ENCODE measurements at places on chromosomes 11 and 22.

DNA sequence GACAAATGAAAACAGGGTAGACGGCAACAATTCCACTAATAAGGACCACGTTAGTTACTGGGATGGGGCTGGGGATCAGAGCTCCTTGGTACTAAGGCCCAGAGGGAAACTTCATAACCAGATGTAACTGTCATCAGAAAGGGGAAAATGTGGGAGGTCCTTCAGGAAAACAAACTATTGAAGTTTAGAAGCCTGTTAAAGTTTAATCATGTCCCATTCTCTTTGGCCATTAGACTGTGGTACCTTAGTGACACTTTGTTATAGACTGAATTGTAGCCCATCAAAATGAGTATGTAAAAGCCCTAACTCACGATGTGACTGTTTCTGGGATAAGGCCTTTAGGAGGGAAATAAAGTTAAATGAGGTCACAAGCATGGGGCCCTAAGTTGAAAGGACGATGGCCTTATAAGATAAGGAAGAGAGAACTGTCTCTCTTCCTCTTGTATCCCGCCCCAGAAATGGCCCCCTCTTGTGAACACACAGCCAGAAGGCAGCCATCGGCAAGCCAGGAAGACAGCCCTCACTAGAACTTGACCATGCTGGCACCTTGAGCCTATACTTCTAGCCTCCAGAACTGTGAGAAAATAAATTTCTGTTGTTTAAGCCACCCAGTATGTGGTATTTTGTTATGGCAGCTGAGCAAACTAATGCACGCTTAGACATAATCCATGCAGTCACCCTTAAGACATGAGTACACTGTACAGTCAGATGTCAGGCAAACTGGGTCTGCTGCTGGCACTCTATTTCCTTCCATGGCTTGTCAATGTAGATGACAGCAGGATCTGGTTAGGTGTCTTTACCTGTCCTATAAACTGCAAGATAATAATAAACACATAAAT lies 26.9 kb upstream of the USP47 start:
- DNase-seq: no peak

- no peak for DNase-seq
These were observed 72.1 kb upstream of the OR5AK2 start for GRCh38 chr11:56916587-56916986.

- no peak for DNase-seq
These were observed 204.0 kb downstream of the TBC1D22A start for GRCh38 chr22:46966495-46966845.

GRCh38 chr22:45649809-45650208 lies 21.8 kb upstream of the ATXN10 start:
- no peak for DNase-seq

DNA sequence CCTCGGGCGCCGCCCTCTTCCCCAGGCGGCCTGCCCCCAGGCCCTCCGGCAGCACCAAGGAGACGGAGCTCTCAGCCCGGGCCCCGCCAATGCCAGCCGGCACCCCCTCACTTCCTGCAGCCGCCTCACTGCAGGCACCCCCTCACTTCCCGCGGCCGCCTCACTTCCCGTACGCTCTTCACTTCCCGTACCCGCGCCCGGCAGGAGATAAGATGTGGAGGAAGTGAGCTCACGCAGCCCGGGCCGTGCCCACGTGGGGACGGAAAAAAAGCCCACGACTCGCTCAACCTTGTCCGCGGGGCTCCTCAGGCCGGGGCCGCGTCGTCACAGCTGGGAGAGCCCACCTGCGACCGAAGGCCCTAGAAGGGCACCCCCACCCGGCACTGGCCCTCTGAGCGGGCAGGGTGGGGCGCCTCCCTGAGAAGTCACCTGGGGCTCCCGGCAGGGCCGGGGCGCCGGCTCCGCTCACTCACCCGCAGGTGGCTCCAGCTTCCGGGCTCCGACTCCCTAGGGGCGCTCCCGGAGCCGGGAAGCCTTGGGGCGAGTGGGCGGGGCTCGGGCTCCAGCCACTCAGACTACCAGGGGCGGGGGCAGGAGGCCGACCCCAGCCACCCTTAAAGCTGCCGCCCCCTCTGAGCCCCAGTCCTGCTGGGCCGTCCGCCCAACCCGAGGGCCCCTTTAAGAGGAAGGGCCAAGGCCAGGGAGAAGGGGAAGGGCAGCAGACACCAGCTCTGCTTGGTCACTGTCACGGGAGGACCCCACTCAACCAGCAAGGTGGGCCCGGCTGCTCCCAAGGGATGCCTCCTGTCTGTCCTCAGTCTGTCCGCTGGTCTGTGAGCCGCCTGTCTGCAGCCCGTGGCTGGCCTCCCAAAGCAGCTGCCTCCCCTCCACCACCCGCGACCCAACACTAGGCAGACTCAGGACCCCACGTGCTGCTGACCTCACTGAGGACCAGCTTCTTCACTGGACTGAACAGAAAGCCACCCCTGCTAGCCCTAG lies 31.4 kb downstream of the PISD start:
- peak; percentile 73 for DNase-seq

DNA sequence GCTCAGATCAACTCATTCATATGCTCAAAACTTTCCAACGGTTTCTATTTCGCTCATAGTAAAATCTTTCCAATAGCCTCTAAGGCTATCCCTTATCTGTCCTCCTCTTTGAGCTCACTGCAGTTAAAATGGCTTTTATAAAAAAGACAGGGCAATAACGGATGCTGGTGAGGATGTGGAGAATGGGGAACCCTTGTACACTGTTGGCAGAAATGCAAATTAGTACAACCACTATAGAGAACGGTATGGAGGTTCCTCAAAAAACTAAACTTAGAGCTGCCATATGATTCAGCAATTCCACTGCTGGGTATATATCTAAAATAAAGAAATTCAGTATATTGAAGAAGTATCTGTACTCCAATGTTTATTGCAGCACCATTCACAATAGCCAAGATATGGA lies 345.6 kb downstream of the DLG2 start:
- DNase-seq: no peak

DNA sequence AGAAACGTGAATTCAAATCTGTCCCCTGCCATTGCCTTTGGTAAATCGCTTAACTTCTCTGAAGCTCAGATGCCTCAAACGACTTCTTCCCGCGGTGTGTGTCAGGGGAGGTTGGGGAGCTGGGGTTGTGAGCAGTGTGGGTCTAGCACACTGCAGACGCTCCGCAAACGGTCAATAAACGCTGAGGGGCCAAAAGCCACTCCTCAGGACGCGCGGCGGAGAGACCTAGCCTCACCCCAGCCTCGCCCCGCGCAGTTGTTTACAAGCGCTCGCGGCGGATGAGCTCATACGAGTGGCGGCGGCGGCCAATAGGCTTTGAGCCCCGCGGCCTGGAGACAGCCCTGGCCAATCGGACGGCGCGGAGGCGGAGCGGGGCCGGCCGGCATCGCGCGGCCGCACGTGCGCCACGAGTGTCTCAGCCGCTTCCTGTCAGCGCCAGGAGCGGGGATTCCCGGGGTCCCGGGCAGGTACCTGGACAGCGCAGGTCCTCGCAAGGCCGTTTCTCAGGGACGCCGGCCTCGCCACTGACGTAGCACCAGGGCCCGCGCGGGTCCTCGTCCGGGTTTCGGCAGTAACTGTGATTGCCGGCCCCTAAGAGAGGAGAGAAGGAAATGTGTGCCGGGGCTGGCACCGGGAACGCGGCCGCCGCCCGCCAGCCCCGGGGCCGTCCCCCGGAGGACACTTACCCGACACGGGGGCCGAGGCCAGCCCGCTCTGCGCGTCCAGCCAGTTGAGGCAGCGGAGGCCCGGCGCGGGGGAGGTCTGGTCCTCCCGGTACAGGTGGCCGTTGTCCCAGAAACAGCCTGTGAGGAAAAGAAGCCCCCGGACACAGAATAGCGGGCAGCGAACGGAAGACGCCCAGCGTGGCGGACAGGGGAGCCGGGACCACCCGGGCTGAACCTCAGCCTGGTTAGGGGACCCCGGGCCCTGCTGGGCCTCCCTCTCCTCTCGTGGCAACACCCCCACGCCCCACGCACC lies 1.5 kb downstream of the PIK3IP1 start:
- DNase-seq: peak; percentile 93

GRCh38 chr11:36273110-36273509 lies 16.1 kb downstream of the COMMD9 start:
- DNase-seq: no peak

GRCh38 chr11:116413301-116414242 lies 359.2 kb downstream of the BUD13 start:
- no peak for DNase-seq

Data from head of caudate nucleus (tissue), 42 donors.